ENCODE measurements at places on chromosomes 1 and 21.

DNA sequence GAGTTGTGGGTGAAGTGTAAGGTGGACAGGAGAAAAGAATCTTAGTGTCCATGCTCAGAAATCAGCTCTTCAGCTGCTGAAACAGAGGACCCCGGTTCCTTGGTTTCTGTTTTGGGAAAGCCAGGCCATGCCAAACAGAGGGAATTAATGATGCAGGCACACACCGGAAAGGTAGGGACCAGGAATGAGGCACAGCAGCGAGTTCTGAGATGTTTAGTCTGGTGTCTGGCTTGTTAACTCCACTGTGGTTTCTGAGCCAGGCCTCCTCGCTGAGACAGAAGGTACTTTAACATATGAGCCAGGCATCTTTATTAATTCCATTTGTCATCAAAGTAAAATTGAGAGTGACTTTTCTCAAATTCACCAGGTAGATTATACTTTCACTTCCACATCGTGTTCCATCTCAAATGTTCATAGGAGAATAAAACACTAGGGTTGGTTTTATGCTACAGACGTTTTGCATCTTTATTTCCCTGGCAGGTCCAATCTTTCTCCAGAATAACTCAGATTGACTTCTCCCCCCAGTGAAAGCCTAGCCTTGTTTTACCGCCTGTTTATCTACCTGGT lies 23.5 kb downstream of the LRRC8D start:
- no peak for DNase-seq

- no peak for DNase-seq
Observed at GRCh38 chr1:161350671-161351070, 17.0 kb downstream of the CFAP126 start.

- DNase-seq = no peak
Observed at GRCh38 chr1:6724517-6725141, 23.0 kb upstream of the DNAJC11 start.

- no peak for DNase-seq
Observed at GRCh38 chr1:204455063-204455830, 39.4 kb downstream of the PIK3C2B start.

DNA sequence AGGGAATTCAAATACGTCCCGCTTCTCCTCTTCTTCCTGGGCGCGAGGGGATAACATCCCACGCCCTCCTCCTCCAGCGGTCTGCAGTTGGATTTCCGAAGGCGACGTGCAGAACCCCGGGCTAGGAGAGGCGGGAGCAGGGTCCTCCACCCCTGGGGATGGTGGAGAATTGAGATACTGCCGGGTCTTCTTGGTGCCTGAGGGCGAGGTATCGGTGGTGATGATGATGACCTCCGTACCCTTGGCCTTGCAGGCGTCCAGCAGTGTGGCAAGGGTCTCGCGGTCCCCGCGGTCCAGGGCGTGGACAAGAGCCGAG lies 3.2 kb upstream of the LIX1L start:
- no peak for DNase-seq

GRCh38 chr1:83717785-83718184 lies 281.1 kb downstream of the TTLL7 start:
- DNase-seq = no peak

GRCh38 chr1:108817016-108817415 lies 39.9 kb downstream of the AKNAD1 start:
- no peak for DNase-seq

- no peak for DNase-seq
Observed at GRCh38 chr1:199265319-199265718, 626.5 kb downstream of the PTPRC start.

DNA sequence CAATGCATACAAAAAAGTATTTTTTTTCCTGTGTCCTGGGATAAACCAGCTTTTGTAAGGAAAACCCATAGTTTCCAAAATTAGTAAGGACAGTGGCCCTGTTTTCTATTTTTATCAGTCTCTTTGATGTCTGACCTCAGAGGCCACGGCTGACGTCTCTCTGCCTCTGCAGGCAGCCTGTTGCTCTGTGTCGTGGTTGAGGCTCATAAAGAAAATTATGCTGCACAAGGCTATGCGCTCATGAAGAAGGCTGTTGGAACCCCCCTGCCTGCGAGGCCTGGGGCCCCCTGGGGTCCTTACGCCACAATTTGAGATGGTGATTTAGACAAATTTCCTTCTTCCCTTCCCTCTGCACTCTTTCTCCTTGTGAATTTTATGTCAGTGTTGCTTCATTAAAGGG lies 48.9 kb downstream of the AGPAT3 start:
- DNase-seq = no peak

GRCh38 chr1:61853583-61853982 lies 111.3 kb downstream of the PATJ start:
- no peak for DNase-seq
